NCI-H1092 treated with DMSO at 0.1 percent for 48 hours (cell line): ENCODE measurements at places on chromosomes 1 and 21.

DNA sequence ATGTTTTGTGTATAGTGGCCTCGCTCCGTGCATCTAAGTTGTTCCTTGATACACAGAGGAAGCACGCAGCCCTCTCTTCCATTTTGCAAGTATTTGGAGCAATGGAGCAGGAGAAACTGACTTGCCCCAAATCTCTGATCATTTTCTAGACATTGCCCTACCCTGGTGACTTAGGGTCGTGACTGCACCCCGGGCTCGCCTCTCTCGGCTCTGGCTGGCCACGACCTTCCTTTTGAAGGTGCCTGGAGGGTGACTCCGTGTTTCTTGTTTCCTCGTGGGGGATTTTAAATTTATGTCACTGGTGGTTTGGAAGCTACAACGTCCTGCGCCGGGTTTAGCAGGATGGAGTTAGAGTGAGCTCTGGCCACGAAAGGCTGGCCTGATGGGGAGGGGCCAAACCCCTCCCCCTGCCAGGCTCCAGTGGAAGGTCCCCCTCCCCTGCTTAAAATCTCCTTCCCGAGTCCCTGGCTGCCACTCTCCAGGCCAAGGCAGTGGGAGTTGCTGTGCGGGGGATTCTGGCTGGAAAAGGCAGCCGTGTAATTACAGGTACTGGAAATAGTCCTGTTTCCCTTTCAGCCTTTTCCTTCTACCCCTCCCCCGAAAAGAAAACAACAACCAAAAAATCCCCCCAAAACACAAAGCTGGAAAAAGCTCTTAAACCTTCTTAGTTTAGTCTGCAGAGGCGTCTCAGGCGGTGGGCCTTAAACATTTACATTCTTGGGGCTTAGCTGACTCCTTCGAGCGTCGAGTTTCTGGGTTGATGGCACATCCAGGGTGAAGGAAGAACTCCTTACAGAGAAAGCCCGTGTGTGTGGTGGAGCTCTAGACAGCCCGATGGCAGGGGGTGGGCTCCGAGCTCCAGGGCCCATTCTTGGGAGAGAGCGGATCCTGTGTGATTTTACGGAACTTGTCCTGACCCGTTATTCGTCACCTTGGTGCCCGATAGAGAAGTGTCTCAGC is 28.1 kb downstream of the SPSB1 start:
- no peak for DNase-seq

DNA sequence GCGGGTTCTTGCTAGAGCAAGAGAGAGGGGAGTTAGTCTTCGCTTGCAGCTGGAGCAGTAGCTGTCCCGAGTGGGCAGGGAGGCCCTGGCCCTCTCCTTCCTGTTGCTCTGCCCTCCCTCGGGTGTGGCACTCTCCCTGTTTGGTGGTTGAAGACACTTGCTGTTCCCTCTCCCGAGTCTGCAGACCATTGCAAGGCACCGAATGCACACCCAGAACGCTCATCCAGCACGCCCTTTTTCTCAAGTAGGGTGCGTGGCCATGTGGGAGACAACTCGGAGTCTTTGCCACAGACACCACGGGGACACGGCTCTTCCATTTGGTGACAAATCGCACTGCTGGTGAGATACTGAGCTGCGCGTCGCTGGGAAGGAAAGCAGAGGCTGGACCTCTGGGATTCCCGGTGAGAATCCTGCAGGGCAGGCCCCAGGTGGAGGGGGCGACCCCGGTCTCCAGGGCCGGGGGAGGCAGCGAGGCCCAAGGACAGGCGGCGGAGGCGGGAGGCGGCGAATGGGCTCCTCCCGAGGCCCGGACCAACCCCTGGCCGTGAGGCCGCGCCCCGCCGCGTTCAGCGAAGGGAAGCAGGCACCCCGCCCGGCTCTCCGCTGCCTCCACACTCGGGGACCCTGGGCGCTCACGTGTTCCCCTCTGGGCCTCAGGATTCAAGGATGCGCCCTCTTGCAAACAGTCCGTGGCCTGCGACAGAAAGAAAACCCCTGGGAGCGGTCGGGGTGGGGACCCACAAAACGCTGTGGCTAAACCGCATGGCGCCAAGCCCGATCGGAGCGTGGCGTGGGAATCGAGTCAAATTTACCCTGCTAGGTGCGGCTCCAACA is 10.4 kb upstream of the TMEM200B start:
- no peak for DNase-seq

GRCh38 chr21:33552093-33552998 is 9.5 kb downstream of the SON start:
- DNase-seq: no peak

GRCh38 chr1:201584471-201585092 is 45.7 kb downstream of the NAV1 start:
- DNase-seq: no peak

- DNase-seq: peak; percentile 90
Measured at GRCh38 chr21:45973475-45974072, 8.0 kb upstream of the COL6A1 start.

- DNase-seq: no peak
Measured at GRCh38 chr1:96329121-96329520, 392.5 kb upstream of the PTBP2 start.
